Adrenal gland (tissue), 19 donors: ENCODE measurements at places on chromosomes 5 and 9. TPM values are rescaled to one million over a fixed set of nuclear protein-coding genes. Genes with fewer than 3 reads are reported as not detected.

Gene SPATA31A3
- not detected for total RNA-seq

Gene MSX2
- 1.3 TPM for total RNA-seq

Gene SLC1A3
- 45.9 TPM for total RNA-seq

Gene PCDHA9
- 0.14 TPM for total RNA-seq

Gene DND1
- total RNA-seq, result 0.27 TPM

Gene DMXL1
- 42.2 TPM for total RNA-seq

Gene SELENOP
- 724 TPM for total RNA-seq

Gene EPB41L4A
- 9.9 TPM for total RNA-seq

Gene RNF130
- total RNA-seq, result 81.8 TPM

Gene FCHSD1
- total RNA-seq, result 16.4 TPM

Gene GFRA3
- total RNA-seq, result 0.32 TPM

Gene SPAG8
- total RNA-seq, result 1.9 TPM

Gene PTPRD
- 1.5 TPM for total RNA-seq

Gene ALAD
- total RNA-seq, result 290 TPM

Gene TMEM215
- not detected for total RNA-seq

Gene HSD17B3
- total RNA-seq, result not detected

Gene SH3RF2
- total RNA-seq, result 0.69 TPM

Gene AIF1L
- total RNA-seq, result 10.9 TPM

Gene DEPDC1B
- total RNA-seq, result 0.14 TPM

Gene ANKH
- 28.3 TPM for total RNA-seq

Gene CNTNAP3
- 2.0 TPM for total RNA-seq

Gene PSD2
- not detected for total RNA-seq

Gene SERINC5
- total RNA-seq, result 115 TPM

Gene C5orf52
- not detected for total RNA-seq

Gene PCDHB5
- 2.8 TPM for total RNA-seq

Gene ABO
- total RNA-seq, result 22.4 TPM

Gene CA9
- 13.7 TPM for total RNA-seq

Gene FBXL7
- 40.8 TPM for total RNA-seq

Gene CSF2
- total RNA-seq, result not detected

Gene CYLC2
- total RNA-seq, result not detected

Gene VAV2
- 52.2 TPM for total RNA-seq

Gene PRDM9
- total RNA-seq, result not detected

Gene ASTN2
- 15.6 TPM for total RNA-seq

Gene CTSV
- 0.19 TPM for total RNA-seq
